ENCODE measurements at places on chromosomes 12 and 14.

DNA sequence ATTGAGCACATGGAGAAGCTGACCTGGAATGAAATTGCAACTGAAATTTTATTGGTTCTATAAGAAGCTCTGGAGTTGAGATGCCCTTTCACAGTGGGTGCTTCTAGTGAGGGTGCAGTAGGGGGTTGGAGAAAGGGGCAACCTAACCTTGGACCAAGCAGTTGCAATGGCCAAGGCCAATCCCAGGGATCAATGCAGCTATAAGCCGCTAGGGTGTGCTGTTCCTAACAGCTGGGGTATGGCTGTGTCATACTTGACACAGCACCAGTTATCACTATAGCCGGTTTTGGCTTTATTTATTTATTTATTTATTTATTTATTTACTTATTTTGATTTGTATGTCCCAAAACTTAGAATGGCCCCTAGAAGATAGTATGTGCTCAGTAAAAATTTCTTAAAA is 505.9 kb downstream of the FLRT2 start:
- no peak for DNase-seq

- DNase-seq, result no peak
These were observed 325 bp downstream of the CRIP1 start for GRCh38 chr14:105486974-105487448.

DNA sequence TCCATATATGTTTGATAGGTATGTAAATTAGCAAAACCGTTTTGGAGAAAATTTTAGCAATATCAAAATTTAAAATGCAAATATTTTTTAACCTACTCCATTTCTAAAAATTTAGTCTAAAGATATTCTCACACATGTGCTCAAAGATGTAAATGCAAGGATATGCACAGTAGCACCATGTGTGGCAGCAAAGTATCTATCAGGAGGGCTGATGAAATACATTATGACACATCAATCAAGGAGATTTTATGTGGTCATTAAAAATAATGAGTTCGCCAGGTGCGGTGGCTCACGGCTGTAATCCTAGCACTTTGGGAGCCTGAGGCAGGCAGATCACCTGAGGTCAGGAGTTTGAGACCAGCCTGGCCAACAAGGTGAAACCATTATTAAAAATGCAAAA is 8.0 kb upstream of the C1R start:
- no peak for DNase-seq

DNA sequence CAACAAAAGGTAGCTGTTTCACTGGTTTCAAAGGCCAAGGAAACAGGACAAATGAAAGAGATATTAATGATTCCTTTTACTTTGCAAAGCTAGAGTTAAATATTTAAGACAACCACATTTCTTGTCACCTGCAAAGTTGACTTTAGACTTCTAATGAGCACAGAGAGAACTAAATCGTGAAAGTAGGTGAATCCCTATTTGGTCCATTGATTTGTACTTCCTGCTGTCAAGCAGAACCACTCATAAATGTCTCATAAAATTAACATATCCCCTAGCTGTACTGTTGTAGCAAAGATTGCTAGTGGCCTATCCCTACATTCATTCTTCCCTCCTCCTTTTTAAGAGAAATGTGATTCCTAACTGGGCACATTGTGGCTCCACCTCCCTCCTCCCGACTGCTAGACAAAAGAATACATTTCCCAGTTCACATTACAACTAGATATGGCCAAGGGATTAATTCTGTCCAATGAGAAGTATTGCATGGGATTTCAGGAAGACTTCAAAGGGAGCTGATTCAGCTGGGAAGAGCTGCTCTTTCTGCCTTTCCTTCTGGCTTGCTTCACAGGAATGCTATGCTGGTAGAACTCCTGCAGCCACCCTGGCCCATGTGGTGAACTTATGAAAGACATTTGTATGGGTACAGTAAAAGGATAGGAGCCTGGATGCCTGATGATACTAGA is 227.5 kb upstream of the ABCD2 start:
- DNase-seq, result no peak

- no peak for DNase-seq
These were observed 3.0 kb downstream of the SELPLG start for GRCh38 chr12:108630481-108631207.

DNA sequence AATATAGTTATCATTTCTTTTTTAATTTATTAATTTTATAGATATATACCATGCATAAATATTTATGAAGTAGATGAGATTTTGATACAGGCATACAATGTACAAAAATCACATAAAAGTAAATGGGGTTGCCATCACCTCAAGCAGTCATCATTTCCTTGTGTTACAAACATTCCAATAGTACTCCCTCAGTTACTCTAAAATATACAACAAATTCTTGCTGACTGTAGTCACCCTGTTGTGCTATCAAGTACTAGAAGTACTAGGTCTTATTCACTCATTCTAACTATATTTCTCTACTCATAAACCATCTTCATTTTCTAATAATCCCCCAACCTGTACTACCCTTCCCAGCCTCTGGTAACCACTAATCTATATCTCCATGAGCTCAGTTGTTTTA is 432.6 kb upstream of the SYT1 start:
- DNase-seq, result no peak

DNA sequence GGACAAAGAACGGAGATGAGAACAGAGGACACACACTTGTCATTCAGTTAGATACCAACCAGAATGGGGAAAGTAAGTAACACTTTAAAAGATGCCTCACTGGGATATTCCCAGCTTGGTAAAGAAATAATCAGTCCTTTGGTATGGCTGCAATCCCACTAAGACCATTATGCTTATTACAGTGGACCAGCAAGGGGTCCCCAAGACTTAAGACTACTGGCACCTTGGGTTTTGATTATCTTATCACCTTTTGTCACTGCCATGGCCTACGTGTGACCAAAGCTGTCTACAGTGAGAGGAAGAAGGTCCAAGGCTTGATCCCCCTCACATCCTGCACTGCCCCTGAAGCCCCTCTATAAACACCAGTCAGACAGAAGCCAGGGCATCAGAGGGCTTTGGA is 65.8 kb downstream of the TRAFD1 start:
- DNase-seq, result no peak

GRCh38 chr14:79600406-79600805 is 610.9 kb downstream of the DIO2 start:
- no peak for DNase-seq

- no peak for DNase-seq
These were observed 19.2 kb upstream of the EMP1 start for GRCh38 chr12:13177373-13177772.

DNA sequence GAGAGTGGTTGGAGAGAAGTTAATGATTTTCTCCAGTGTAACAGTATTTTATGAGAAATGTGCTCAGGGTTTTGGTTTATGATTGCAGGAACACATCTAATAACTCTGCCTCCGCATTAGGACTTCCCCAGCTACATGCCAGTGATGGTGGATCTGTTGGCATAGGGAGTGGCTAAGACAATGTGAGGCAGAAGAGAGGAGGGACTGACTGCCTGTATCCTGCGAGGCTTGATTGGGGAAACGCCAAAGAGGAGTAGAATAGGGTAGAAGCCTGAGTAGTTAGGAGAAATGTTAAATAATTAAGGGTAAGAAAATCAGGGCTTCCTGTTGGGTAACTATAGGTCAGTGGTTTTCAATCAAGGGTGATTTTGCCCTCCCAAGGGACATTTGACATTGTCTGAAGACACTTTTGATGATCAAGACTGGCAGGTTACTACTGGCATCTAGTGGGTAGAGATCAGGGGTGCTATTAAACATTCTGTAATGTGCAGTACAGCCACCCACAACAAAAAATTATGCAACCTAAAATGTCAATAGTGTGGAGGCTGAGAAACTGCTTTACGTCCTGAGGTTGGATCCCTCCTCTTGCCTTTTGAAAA is 12.8 kb downstream of the TDG start:
- no peak for DNase-seq

DNA sequence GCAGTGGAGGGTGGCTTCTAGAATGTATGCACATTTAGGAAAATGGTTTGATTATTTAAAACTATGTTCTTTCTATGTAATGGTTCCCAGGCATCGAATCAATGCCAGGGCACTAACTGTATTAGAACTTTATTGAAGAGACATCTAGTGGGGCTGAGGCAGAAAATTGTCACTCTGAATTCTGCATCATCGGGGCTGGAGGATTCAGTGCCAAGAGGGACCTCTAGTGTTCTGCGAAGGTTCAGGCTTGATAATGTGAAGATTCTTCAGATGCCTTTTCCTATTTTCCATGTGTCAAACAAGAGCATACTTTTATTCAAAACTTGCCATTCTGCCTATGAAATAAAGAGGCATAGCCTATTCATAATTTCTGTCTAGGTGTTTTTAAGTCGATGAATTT is 146.3 kb downstream of the CAND1 start:
- peak; percentile 24 for DNase-seq

- DNase-seq, result no peak
These were observed 204.3 kb upstream of the FRMD6 start for GRCh38 chr14:51447411-51447810.

DNA sequence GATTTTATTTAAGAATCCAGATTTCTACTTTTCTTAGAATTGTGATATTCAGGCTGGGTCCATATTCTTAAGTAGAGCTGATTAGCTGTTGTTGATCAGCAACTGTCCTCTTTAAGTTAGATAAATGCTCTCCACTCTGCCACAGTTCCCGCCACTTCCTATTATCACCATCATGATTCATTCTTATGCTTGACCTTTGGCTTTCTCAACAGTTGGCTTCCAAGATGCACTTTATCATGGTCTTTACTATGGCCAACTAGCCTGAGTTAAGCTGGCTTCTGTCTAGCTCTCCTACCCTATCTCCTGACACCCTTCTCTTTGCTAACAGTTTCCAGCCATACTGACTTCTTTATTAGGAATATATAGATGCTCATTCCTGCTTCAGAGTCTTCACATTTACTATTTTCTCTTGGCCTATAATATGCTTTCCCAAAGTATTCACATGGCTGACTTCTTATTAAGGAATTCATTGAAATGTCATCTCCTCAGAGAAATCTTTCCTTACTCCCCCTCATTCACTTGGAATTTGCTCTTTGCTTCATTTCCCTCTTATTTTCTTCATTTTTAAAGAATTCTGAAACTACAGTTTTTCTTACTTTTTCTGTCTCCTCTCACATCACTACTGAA is 149.0 kb upstream of the IGF1 start:
- no peak for DNase-seq

GRCh38 chr12:18414671-18415070 is 153.4 kb downstream of the PIK3C2G start:
- no peak for DNase-seq

- no peak for DNase-seq
These were observed 300.1 kb downstream of the AKAP6 start for GRCh38 chr14:32629236-32629635.

DNA sequence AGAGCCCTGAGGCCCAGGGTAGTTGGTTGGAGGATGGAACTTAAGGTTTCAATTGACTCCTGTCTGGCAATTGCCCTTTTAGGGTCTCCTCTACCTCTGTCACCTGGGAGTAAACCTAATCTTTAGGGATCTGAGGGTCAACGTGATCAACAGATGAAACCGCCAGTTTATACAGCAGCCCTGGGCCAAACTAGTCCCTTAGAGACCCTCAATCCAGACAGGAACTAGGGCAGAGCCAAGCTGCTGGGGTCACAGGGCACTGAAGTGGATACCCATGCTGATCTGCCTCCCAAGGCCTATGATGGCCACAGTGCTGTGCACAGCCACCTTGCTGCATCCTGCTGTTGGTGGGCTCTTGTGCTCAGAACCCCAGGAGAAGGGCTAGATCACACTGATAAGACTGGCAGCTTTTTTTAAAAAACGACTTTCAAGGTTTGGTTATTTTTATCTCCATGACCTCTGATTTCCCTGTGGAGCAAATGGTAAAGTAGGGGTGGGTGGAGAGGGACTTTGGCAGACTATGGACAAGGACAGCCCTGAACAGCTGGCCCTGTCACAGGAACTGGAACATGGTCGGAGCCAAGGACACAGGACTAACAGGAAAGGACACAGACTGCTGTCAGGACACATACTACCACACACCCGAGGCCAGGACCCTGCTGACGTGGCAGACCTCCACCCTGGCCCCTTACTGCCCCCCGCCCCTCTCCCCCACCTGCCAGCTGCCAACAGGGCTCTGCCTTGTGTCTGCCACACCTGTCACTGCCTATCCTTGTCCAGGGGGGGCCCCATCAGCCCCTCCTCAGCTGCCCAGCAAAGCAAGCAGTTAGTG is 474 bp downstream of the FITM1 start:
- no peak for DNase-seq

DNA sequence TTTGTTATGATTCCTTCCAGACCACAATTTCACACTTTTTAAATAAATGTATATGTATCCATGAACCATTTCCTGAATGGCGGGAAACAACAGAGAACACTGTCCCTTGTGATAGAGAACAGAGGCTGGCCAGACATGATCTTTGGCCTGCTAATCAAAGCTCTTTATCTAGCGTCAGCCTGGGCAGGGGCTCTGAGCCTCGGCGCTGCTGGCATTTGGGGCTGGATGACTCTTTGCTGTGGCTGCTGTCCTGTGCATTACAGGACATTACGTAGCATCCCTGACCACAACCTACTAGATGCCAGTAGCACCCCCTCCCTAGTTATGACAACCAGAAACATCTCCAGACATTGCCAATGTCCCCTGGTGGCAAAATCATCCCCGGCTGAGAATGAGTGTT is 77.7 kb downstream of the DNAH10 start:
- DNase-seq, result no peak

DNA sequence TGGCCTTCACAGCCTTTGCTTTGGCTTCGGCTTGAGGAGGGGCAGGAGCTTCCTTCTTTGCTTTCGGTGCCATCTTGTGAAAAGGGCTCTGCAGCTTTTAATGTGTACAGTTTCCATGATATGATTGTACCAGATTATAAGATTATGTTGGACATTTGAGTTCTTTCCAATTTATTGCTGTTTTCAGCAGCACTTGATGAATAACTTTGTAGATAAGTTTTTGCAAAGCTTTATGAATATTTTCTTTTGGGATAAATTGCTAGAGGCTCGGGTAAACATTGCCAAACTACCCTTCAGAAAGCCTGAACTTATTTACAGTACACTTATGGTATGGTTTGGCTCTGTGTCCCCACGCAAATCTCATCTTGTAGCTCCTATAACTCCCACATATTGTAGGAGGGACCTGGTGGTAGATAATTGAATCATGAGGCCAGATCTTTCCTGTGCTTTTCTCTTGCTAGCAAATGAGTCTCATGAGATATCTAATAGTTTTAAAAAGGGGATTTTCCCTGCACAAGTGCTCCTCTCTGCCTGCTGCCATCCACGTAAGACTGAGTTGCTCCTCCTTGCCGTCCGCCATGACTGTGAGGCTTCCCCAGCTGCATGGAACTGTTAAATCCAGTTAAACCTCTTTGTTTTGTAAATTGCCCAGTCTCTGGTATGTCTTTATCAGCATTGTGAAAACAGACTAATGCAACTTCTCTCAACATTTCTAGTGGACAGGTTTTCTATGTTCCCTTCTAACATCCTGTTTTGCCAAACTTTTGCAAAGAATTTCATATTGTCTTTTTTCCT is 70.4 kb downstream of the RCOR1 start:
- DNase-seq, result no peak

DNA sequence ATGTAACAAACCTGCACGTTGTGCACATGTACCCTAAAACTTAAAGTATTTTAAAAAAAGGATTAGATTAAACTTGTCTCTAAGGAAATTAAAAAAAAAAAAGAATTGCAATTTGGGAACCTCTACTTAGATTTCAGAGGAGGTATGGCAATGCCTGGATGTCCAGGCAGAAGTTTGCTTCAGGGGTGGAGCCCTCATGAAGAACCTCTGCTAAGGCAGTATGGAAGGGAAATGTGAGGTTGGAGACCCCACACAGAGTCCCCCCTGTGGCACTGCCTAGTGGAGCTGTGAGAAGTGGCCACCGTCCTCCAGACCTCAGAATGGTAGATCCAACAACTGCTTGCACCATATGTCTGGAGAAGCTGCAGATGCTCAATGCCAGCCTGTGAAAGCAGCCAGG is 279.6 kb upstream of the CCDC196 start:
- DNase-seq, result no peak

GRCh38 chr12:57553343-57554202 is 3.7 kb downstream of the KIF5A start:
- DNase-seq, result no peak

All from hippocampal formation (tissue), 2 donors.